ENCODE measurements at places on chromosomes 6 and 20.
A peak's percentile ranks its signal among the peaks of the same experiment; 100 is the strongest.

GRCh38 chr6:160069050-160069454, 52.6 kb upstream of the SLC22A1 start:
- no peak for DNase-seq

DNA sequence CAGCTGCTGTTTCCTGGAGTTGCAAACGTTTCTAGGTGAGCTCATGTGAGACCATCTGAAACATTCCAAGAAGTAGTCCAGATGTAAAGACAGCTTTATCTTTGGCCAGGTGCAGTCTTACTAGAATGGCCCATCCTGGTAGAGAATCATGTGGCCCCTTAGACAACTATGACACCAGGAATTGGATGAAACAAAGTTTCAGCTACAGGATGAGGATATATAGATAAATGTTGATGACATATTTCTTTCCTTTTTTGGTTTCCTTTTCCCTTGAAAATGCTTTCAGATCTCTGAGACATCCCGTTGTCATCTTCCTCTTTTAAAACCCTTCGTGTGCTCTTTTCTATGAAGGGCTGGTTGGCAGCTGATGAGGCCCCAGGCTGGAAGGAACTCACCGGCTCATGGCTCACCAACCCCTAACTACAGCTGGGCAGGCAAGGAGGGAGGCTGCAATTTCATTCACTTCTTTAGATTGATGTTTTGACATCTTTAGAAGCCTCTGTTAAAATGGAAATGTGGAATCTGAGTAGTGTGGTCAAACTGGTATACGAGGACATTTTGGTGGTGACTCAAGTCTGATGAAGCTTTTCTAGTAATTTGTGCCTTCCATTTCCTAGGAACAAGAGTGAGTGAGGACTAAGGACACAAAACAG, 167.9 kb upstream of the TNFAIP3 start:
- no peak for DNase-seq

DNA sequence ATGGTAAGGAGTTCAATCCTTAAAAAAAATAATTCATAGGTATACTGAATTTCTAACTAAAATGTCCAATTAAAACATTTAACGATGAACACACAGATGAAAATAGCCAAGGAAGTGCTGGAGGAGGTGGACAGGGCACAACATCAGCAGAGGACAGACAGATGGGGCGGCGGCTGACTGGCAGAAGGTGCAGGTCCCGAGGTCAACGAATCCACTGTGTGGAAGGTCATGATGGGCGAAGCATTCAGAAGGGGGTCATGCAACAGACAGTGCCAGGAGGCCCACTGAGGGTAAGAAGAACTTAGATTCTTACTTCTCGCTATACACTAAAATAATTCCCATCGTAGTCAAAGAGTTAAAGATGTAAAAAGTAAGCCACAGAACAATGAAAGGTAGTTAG, 34.2 kb upstream of the FRMD1 start:
- no peak for DNase-seq

- no peak for DNase-seq
Observed at GRCh38 chr6:169862892-169863525, 111.6 kb downstream of the ERMARD start.

GRCh38 chr20:18388860-18389259, 78.0 kb downstream of the DZANK1 start:
- DNase-seq = peak; percentile 32

GRCh38 chr6:3162067-3162497, 4.7 kb upstream of the TUBB2A start:
- peak; percentile 28 for DNase-seq

DNA sequence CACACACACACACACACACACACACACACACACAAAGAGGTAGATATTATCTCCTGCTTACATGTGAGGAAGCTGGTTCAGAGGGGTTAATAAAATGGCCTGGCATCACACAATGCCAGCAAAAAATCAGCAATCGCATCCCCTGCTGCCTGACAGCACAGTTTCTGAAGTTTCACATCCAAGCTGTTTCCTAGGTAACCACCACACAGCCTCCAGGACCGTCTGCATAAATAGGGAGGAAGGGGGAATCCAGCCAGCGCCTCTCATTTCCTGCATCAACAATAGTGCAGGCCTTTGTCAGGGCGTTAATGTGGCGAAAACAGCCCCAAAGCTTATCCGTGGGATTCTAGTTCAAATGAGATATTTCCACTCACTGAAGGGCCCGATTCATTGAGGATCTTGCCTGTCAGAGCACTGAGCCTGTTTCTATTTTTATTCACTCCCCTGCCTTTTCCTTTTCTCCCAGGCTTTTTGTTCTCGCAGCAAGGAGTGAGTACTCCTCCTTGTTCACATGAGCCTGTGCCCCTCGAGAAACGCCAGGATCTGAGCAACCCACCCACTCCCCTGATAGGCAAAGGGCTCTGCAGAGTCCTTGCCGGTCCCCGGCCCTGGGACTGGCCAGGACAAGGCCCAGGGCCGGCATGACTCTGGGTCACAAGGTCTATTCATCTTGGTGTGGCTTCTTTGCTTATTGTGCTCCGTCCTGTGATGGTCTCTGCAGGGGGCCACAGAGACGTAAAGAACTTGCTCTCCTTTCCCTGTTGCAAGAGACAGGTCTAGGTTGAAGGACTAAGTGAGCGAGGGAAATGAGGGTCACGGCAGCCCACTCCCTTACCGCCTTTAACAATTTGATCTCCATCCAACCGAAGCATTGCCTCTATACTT, 32.7 kb downstream of the TUBB2B start:
- no peak for DNase-seq

GRCh38 chr20:20796766-20797440, 84.5 kb upstream of the RALGAPA2 start:
- DNase-seq = no peak

- DNase-seq = no peak
Observed at GRCh38 chr20:4635781-4636180, 85.9 kb upstream of the PRND start.

- peak; percentile 33 for DNase-seq
Observed at GRCh38 chr6:78910591-78911171, 43.3 kb downstream of the IRAK1BP1 start.

- DNase-seq = no peak
Observed at GRCh38 chr6:4102687-4103244, 23.8 kb upstream of the FAM217A start.

DNA sequence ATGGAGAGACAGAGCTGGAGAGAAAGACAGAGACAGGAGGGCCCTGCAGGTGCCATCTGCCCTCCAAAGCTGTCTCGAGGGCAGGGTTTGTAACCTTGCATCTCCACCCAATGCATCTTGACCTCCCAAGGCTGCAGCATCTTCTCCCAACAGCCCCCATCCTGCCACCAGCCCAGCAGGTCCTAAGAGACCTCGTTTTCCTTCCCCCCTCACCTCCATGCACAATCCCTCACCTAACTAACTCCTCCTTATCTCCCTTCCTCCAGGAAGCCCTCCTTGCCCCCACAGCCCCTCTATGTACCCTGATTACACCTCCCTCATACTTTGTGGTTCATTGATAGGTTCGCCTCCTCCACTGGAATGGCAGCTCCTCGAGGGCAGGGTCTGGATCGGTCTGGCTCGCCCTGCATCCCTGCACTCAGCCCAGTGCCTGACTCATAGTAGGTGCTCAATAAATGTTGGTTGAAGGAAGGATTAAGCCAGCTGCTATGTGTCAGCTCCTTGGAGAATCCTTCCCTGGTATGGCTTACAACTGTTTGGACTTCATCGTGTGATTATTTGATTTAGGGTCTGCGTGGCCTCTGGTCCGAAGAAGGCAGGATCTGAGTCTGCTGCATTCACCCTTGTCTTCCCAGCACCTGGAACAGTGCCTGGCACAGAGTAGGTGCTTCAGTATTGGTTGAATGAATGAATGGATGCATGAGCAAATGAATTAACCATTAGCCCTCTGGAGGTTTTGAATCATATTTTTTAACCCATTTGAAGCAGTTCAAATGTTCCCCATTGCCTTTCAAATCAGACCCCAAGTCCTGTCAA, 105.6 kb upstream of the PTPN1 start:
- no peak for DNase-seq

- DNase-seq = no peak
Observed at GRCh38 chr6:37293426-37293825, 35.5 kb upstream of the TMEM217 start.

DNA sequence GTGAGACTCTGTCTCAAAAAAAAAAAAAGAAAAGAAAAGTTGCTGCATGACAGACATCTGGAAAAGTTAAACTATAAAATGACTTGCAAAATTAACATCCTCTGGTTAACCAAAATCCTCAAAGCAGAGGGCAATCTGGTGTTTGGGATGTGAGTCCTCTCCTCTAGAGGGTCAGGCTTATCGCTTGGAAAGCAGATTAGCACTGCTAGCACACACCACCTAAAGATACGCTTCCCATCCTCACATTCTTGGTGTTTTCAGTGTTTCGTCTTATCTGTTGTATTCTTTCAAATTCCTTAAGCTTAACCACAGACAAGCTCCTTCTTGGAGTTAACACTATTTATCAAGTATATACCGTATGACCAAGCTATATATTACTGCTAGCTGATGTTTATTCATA, 198.0 kb downstream of the SOX4 start:
- no peak for DNase-seq

GRCh38 chr6:70538376-70538775, 28.4 kb upstream of the SDHAF4 start:
- DNase-seq = no peak

DNA sequence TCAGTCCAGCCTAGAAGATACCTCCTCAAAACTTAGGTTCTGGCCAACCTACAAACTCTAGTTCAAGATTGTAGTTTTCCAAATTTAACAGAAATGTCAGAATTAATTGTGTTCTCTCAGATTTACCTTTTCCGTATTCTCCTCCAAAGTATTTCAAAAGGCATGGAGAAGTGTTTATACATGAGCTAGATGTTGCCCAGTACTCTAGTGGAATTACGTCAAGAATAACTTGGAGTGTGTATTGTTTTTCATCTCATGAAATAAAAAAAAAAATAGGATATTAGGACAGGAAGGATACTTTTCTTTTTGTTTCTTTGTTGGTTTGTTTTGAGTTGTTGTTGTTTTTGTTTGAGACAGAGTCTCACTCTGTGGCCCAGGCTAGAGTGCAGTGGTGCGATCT, 32.3 kb upstream of the MARCKS start:
- DNase-seq = no peak

GRCh38 chr6:159564456-159564855, 128.6 kb downstream of the SOD2 start:
- no peak for DNase-seq

DNA sequence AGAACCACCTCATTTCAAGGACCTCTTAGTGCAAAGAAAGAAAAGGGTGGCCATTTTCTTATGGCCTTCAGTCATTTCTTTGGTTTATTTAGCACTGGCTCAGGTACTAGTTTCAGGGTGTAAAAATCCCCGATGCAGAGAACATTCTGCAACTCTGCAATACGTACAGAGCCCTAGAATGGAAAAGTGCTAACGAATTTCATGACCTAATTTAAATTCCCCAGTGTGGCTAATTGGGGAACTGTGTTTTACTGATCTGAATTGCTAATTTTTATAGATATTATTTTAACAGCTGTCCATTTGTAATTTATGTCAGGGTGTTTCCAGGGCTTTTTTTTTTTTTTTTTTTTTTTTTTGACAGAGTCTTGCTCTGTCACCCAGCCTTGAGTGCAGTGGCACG, 160.7 kb downstream of the UST start:
- DNase-seq = no peak

- no peak for DNase-seq
Observed at GRCh38 chr6:7136859-7137334, 29.1 kb downstream of the RREB1 start.

GRCh38 chr6:135162678-135163439, 18.2 kb upstream of the MYB start:
- DNase-seq = peak; percentile 20

DNA sequence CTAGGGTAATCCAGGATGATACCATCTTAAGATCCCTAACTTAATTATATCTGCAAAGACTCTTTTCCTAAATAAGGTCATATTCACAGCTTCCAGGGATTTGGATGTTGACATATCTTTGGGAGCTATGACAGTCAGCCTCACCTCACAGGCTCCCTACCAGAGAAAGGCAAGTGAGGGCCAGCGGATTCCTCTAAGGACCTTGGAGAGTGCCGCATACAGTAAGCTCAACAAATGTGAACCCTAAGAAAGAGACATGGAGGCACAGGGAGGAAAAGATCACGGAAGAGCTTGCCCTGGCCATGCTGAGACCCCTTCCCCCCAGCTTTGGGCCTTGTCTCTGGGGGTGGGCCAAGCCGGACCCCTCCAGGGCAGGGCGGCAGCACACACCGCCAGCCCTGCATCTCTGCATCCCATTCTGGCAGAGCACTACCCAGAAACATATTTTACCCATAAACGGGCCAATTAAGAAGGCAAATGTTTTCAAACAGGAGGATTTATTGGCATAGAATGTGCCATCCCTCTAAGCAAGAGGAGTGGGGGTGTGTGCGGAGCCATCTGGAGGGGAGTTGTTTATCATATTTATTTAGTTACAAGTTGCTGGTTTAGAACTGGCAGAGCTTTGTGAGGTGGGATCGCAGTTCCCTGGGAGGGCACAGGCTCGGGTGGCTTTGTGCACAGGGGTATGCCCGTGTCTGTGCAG, 55.4 kb downstream of the CHMP4B start:
- DNase-seq = peak; percentile 16

DNA sequence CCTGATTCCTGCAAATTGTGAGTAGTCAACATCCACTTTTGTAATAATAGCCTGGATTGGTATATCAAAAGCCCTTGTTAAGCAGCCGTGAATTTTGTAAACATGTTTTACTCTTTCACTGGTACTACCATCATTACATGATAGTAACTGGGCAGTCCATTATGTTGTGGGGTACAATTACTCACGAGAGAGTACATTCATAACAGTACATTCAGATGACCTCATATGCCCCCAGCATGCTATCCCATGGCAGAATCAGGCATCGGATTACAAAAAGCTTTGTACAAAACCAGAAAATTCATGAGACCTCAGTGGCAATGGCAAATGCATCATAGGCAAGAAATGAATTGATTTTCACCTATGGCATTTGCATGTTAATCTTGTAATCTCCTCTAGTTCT, 166.2 kb downstream of the EPM2A start:
- DNase-seq = peak; percentile 7

GRCh38 chr6:105429676-105430075, 26.8 kb upstream of the PREP start:
- DNase-seq = peak; percentile 52

GRCh38 chr6:137819740-137820139, 47.3 kb upstream of the TNFAIP3 start:
- no peak for DNase-seq

GRCh38 chr6:20096536-20096935, 115.7 kb downstream of the MBOAT1 start:
- no peak for DNase-seq

GRCh38 chr20:53901064-53901463, 169.3 kb downstream of the BCAS1 start:
- peak; percentile 68 for DNase-seq

DNA sequence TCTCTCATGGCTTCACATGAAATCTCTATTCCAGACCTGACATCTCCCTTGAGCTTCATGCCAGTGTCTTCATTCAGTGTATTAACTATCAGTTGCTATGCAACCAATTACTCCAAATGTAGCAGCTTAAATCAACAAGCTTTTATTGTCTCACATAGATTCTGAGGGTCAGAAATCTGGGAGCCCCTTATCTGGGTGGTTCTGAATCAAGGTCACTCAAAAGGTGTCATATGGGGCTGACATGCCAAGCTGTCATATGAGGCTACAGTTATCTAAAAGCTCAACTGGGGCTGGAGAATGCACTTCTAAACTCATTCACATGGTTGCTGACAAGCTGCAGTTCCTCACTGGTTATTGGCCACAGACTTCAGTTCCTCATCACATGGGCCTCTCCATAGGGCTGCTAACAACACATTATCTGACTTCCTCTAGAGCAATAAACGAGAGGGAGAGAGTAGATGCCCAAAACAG, 7.3 kb upstream of the CGA start:
- no peak for DNase-seq
